ENCODE measurements at places on chromosomes 6 and 20.

- no peak for DNase-seq
These were observed 167.9 kb downstream of the PLCB1 start for GRCh38 chr20:8299921-8300320.

GRCh38 chr20:62339647-62340062 lies 27.5 kb downstream of the LAMA5 start:
- DNase-seq = no peak

DNA sequence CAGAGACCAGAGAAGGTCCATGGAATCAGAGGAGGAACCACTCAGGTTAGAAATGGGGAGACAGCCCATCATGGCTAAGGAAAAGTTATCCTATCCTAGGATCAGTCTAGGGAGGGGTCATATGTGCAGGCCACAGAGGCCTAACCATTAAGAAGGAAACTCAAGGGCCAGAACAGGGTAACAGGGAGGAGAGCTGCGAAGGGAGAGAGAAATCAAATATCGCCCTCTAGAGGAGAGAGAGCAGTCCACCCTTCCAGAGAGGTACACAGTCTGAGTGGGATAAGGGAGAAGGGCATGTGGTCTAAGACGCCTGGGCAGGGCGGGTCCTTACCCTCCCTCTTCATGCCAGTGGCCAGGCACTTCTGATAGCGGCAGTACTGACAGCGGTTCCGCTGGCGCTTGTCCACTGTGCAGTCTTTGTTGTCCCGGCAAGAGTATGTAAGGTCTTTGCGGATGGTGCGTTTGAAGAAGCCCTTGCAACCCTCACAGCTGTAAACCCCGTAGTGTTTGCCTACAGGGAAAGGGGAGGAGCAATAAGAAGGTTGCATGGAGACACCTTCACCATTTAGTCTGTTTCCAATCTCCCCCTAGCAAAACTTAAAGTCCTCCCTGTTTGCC lies 2.9 kb downstream of the RXRB start:
- no peak for DNase-seq

DNA sequence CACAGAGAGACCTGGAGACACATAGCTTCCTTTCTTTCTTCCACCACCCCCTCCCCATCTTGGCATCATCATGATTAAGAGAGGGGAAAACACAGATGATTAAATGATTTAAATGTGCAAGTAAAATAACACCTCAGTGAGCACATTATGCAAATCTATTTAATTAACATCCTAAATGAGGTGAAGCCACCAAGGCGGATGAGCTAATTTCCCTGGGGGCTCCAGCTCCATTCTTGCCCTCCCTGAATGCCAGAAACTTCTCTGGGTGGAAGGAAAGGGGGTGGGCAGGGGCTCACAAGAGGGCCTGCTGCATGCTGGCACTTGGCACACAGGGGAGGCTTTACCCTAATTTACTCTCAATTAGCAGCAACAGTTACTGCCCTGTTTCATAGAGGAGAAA lies 32.5 kb upstream of the TGM2 start:
- DNase-seq = no peak

DNA sequence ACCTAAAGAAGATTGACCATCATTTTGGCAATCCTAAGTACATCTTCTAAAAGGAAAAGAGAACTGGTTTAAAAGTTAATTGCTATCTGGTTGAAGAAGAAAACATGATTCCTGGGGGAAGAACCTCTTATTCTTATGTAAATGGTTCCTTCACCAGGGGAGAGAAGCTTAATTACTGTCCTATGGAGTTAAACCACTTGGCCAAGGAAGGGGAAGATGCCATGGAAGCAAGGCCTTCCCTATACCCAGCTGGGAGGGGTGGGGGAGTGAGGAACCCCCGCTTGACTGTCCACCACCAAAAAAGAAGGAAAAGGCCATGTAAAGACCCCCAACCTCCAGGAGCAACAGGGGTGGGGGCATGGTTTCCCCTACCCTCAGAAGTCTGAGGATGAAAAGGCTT lies 962.1 kb downstream of the GRIK2 start:
- DNase-seq = no peak

DNA sequence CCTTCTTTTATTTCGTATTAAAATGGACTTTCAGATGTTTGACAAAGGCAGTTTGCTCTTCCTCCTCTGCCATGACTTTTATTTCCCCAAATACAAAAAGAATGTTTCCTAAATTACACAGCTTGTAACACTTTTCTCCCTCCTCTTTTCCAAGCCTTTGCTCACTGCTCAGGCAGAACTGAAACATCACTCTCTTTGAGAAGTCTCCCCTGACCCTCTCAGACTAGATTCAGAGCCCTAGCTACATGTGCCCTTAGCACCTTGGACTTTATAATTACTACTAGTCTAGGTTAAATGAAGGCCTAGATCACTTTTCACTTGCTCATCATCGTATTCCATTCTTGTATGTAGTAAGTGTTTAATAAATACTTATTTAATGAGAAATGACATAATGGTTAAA lies 8.5 kb upstream of the KIF6 start:
- DNase-seq = no peak

DNA sequence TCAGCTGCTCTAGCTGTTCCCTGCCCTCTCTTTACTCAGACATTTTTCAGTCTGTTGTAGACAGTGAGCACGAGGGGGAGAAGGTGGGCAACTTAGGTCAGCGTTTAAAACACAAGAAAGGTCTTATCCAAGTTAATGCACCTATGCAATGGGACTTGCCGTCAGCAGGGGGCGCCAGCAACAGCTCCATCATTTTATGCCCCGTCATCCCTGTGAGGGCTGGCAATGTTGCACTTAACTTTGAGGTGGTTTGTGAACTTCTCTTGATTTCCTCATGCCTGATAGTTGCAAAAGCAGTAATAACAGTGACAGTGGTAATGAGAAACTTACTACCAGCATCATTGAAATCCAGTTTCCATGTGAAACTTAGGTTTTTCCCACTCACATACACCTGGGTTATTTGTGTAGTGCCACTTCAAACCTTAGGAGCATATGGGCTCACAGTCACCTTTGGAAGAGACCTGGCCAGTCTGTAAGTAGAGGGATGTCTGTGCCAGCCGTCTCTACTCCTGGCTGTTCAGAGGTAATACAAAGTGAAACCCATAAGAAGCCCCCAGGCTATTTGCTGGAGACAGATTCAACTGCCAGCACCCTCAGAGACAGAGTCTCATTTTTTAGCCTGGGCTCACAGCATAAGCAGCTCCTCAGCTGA lies 44.9 kb upstream of the ID1 start:
- DNase-seq = peak; percentile 80

- DNase-seq = no peak
These were observed 45.2 kb downstream of the CDC5L start for GRCh38 chr6:44432726-44433125.

GRCh38 chr20:6044115-6044514 lies 9.7 kb downstream of the LRRN4 start:
- no peak for DNase-seq

- DNase-seq = no peak
These were observed 3.2 kb upstream of the RNF146 start for GRCh38 chr6:127263481-127263880.

GRCh38 chr6:154738551-154738961 lies 5.3 kb downstream of the SCAF8 start:
- no peak for DNase-seq

DNA sequence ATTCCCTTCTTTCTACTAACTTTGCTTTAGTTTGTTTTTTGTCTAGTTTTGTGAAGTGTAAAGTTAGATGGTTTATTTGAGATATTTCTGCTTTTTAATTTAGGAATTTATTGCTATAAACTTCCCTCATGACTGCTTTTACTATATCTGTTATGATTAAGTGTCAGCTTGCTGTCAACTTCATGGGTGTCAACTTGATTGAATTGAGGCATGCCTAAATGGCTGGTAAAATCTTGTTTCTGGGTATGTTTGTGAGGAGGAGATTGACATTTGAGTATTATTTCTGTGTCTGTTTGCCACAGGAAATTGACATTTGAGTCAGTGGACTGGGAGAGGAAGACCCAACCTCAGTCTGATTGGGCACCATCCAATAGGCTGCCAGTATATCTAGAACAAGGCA lies 1147.0 kb upstream of the EYS start:
- no peak for DNase-seq

DNA sequence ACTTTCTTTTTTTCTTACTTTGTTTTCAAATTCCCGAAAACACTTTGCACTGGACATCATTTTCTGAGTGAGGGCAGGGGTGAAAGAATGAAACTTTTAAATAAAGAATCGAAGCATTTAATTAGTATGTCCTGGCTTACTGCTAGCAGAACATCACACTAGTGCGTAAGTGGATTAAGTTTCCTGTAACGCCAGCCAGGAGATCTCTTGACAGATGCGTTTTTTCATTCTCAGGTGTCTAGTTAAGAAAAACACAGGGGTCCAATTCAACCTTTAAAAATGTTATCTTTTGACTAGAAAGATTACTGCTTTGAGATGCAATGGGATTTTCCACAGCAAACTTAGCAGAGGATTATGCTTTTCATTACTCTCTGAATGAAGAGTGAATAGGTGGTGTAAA lies 858.8 kb upstream of the EPHA7 start:
- DNase-seq = no peak

- DNase-seq = no peak
These were observed 796.3 kb upstream of the MAP3K7 start for GRCh38 chr6:91383207-91383606.

DNA sequence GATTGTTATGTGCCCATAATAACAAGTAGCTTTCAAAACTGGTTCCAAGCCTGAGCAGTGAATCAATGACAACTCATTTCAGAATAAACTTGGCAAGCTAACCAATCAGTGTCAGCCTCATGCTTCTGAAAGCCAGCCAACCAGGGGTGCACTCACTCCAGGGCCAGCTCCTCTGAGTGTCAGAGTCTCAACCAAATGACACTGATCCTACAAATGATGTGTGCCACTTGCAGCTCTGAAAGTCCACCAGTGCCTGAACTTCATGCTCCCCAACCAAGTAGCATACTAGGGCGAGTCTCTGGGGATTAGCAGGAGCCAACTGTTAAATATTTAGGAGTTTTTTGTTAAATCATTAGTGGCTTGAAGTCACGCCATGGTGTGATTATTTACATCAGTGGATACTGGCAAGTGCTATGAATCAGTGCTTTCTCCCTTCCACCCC lies 4.5 kb downstream of the IYD start:
- DNase-seq = peak; percentile 44

DNA sequence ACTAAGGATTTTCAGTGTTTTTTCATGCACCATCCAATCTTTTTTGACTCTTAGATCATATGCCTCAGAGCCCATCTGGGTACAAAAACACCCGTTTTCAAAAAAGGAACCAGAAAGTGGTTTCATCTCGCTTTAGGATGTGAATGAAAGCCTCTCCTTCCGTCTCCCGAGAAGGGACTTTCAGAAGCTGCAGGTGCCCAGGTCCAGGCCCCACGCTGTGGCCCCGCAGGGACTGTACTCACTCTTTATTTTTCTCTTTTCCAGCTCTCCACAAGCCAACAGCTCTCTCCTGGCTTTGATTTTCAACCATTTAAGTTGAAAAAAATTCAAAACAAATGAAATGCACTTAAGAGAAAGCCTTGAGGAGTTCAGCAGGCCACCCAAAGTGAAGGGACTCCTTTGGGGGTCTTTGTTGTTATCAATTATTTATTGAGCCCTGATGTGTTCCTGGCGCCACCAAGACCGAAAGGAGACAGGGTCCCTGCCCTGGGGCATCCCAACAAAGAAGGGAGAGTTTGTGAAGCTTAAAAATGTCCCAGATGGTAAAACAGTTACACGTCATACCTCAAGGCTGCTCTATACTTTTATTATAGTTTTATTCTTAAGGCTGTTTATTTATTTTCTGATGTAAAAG lies 467.3 kb downstream of the PREX1 start:
- DNase-seq = no peak

GRCh38 chr6:139833592-139833991 lies 459.1 kb upstream of the CITED2 start:
- no peak for DNase-seq

- DNase-seq = no peak
These were observed 94.1 kb downstream of the LRRC1 start for GRCh38 chr6:53888931-53889330.

GRCh38 chr20:41482647-41483552 lies 116.3 kb upstream of the EMILIN3 start:
- DNase-seq = peak; percentile 77

DNA sequence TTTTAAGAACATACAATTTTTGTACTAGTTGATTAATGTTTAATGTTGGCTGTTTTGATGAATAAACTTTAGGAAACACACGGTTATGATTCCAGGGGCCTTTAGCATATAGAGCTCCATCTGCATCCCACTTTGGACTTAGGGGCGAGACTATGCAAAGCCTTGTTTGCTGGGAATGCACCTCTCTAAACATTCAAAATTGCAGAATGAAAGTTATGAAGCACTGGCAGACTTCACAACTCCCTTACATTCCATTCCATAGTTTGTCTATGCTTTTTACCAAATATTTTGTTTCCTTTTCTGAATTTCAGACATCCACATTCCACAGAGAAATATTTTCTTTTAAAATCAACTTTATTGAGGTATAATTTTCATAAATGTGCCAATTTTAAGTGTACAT lies 10.3 kb upstream of the TCP11 start:
- no peak for DNase-seq

GRCh38 chr6:53546281-53546680 lies 1.4 kb upstream of the GCLC start:
- DNase-seq = no peak

- no peak for DNase-seq
These were observed 182.8 kb downstream of the GRM1 start for GRCh38 chr6:146211646-146212045.

- no peak for DNase-seq
These were observed 88.0 kb downstream of the PRND start for GRCh38 chr20:4809707-4810106.

DNA sequence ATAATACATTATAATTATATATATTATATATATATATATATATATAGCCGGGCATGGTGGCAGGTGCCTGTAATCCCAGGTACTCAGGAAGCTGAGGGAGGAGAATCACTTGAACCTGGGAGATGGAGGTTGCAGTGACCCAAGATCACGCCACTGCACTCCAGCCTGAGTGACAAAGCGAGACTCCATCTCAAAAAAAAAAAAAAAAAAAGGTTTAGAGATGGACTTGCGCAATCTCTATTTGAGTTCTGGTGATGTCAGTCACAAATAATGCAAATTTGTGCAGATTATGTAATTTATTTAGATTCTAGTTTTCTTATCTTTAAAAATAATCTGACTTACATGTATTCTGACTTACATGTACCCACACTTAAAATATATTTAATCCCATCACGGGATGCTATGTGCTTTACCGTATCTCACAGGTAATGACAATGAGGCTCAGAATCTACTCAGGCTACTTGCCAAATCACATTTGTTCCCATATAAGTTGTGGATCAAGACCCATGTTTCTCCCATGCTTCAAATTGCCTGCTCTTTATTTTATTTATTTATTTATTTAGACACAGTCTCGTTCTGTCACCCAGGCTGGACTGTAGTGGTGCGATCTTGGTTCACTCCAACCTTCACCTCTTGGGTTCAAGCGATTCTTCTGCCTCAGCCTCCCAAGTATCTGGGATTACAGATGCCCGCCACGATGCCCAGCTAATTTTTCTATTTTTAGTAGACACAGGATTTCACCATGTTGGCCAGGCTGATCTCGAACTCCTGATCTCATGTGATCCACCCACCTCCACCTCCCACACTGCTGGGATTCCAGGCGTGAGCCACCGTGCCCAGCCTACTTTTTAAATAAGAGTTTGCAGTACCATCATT lies 7.6 kb upstream of the UST start:
- DNase-seq = no peak

Measured in GM04504 (cell line).